ENCODE measurements at places on chromosomes 6 and 20. TPM values are rescaled to one million over a fixed set of nuclear protein-coding genes. Genes with fewer than 3 reads are reported as not detected.

CDC25B gene
- total RNA-seq: 21.5 TPM

SYTL3 gene
- 6.8 TPM for total RNA-seq

TSBP1 gene
- total RNA-seq: not detected

CTAGE9 gene
- not detected for total RNA-seq

ZNFX1 gene
- 39.3 TPM for total RNA-seq

OXT gene
- total RNA-seq: not detected

IP6K3 gene
- total RNA-seq: under 0.01 TPM

HEY2 gene
- total RNA-seq: 0.28 TPM

STX11 gene
- total RNA-seq: 3.1 TPM

IL20RA gene
- 0.28 TPM for total RNA-seq

FAM217A gene
- not detected for total RNA-seq

GSTA2 gene
- total RNA-seq: not detected

SIM1 gene
- under 0.01 TPM for total RNA-seq

MTFR2 gene
- total RNA-seq: 0.85 TPM

TSPO2 gene
- not detected for total RNA-seq

WFDC12 gene
- total RNA-seq: 0.28 TPM

FOXA2 gene
- not detected for total RNA-seq

CCN2 gene
- 323 TPM for total RNA-seq

C20orf204 gene
- total RNA-seq: 0.77 TPM

DDO gene
- total RNA-seq: 2.8 TPM

CYP21A2 gene
- total RNA-seq: 0.19 TPM

FAM83B gene
- total RNA-seq: 0.28 TPM

FNDC11 gene
- 0.19 TPM for total RNA-seq

COL12A1 gene
- 163 TPM for total RNA-seq

PRSS16 gene
- total RNA-seq: 0.19 TPM

NOTCH4 gene
- 1.5 TPM for total RNA-seq

POLR1C gene
- total RNA-seq: 24.0 TPM

CALHM4 gene
- total RNA-seq: 0.19 TPM

CALHM6 gene
- 0.58 TPM for total RNA-seq

GPX5 gene
- not detected for total RNA-seq
